ENCODE measurements at places on chromosomes 2 and 18. TPM values are rescaled to one million over a fixed set of nuclear protein-coding genes. Genes with fewer than 3 reads are reported as not detected.

DNA sequence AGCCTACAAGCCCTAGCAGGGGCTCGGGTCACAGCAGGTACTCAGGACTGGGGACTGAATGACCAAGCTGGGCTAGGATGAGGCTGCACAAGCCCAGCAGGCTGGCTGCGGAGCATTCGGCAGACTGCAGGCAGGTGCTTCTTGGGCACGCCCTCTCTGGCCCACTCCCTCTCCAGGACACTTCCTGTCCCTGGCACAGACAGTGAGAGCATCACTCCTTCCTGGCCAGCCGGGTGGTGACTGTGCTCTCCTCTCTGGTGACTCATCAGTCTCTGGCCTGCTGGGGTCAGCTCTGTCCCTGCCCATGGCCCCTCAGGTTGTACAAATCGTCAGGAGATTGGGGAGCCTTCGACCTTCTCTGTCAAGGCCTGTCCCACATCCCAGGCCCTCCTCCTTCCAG, 22.5 kb downstream of the C1QL2 start:
- no peak for DNase-seq
- no peak overlapping the region for H3K4me3 ChIP-seq
- no peaks in the 10 kb centered on the region for H3K4me1 ChIP-seq
- no peak overlapping the region for H3K27ac ChIP-seq
- no peaks in the 10 kb centered on the region for H3K36me3 ChIP-seq

DNA sequence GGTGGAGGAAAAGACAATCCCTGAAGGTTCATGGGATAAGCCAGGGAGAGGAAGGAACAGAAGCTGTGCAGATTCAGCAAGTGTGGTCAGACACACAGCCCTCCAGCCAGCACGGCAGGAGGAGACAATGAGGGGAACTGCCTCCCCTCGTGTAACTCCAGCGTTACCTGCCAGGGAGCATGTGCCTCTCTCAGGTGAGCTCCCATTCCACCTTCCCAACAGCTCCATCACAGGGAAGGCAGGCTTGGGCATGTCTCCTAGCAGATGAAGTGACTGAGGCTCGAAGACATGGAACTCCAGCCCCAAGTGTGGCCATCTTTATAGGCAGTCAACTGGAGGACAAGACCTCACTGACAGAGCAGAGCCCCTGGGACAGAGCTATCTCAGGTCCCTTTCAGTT, 47.4 kb downstream of the ZBTB7C start:
- no peaks in the 10 kb centered on the region for H3K36me3 ChIP-seq
- H3K27ac ChIP-seq = peak overlapping the region; percentile 40
- no peak for DNase-seq
- no peaks in the 10 kb centered on the region for H3K4me1 ChIP-seq

- no peak overlapping the region for H3K4me3 ChIP-seq
- no peak overlapping the region for H3K27ac ChIP-seq
- H3K36me3 ChIP-seq = no peaks in the 10 kb centered on the region
- DNase-seq = no peak
Observed at GRCh38 chr18:48967545-48967944, 16.8 kb upstream of the SMAD7 start.

DNA sequence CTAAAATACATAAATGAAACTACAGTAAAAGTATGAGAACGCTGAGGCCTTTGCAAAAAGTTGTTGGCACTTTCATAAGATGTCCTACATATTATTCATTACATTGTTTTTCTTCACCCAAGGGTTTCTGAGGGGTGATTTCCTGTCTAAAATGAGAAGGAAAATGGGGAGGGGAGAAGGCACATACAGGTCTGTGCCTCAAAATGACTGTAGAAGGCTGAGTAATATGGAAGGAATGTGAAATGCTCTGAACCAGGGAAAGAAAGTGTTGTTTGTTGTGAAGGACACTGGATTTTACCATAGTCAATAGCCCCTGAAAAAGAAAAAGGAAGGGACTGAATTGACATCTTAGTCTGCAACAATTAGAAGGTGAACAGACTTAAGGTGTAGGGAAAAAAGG, 99.5 kb upstream of the RNF152 start:
- H3K36me3 ChIP-seq = no peaks in the 10 kb centered on the region
- no peaks in the 10 kb centered on the region for H3K4me1 ChIP-seq
- H3K27ac ChIP-seq = no peak overlapping the region
- no peak overlapping the region for H3K4me3 ChIP-seq
- H3K27me3 ChIP-seq = no peaks in the 10 kb centered on the region
- DNase-seq = no peak

DNA sequence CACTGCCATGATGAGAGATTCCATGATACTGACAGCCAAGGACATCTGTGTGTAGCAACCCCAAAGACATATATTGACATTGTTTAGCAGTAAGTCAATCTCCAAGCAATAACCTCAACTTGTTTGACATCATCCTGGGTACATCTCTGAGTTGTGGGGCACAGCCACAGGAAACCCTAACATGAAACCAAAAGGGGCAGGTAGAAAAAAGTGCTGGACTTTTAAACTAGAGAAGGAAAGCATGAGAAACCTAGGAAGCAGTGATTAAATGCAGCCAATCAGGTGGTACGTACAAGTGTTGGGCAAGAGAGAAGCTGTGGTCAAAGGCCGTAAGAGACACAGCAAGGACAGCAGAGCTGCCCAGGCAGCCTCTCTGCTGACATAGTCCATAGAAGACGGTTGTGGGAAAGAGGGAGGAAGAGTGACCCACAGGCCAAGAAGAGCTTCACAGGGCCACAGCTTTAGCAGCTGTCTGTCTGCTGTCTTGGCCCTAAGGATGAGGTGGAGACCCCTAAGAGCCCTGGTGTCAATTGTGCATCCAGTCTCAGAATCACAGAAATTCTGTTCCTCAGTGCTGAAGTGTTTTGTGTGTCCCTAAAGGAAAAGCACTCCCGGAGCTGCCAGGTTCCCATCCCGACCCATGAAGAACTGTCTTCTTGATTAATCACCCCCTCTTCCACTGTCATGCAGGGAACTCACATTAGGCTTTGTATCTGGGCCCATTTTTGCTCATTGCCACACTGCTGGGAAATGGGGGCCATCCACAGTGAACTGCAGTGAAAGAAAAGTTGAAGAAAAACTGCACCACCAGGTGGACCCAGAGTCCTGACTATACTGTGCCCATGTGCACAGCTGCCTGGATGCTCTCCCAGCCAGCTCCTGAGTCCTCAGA, 25.4 kb upstream of the CHN1 start:
- H3K27ac ChIP-seq = no peak overlapping the region
- DNase-seq = no peak
- H3K4me1 ChIP-seq = no peaks in the 10 kb centered on the region
- H3K4me3 ChIP-seq = no peak overlapping the region

- H3K27ac ChIP-seq = no peak overlapping the region
- no peak for DNase-seq
- H3K4me3 ChIP-seq = no peak overlapping the region
- no peaks in the 10 kb centered on the region for H3K4me1 ChIP-seq
Observed at GRCh38 chr2:103196802-103197201, 435.0 kb downstream of the TMEM182 start.

DNA sequence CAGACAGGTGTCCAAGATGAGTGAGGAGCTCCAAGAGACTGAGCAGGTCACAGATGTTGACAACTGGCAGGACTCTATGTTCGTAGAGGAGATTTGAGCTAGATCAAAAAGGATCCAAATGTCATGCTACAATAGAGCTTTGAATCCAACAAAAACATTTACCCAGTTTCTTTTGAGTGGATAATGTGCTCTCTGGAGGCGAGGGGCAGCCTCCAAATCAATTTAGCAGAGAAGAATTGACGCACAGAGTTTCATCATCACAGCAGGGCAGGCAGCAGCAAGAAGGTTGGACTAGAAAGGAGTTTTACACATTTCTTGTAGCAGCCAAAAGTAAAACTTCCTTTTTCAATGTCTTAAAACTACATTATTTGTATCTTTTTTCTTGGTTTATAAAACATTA, 653.0 kb downstream of the RNF144A start:
- H3K4me1 ChIP-seq = no peaks in the 10 kb centered on the region
- H3K27ac ChIP-seq = no peak overlapping the region
- H3K36me3 ChIP-seq = no peaks in the 10 kb centered on the region
- H3K4me3 ChIP-seq = no peak overlapping the region

DNA sequence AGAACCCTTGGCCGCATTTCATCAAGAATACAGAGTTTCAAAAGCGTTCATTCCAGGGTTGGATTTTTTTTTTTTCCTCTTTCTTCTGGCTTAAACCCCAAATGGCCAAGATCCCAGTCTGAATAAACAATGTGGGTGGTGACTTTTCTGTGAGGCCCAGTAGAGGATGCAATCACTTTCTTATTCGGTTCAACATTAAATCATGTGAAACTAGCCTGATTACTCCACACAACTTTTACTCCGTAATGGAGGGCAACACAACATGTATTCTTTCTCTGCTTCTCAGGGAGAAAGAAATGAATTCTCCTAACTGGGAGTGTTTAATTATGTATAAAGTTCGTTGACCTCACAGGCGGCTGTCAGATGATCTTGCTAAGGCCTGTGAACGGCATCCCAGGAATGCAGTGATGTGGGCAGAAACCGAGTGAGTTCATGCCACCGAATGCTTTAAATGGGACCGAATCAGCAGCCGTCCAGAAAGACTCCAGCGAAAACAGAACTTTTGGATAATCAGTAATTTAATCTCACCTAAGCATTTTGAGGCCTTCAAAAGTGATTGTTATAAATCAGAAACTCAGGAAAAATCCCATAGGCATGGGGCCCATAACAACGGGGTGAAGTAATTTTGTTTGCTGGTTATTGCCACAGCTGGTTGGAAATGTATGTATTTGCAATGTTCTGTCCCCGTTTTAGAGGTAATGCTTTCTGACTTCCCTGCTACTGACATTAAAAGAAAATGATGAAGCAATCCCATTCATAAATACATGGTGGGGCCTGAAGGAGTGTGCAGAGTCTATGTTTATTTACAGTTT, 81.5 kb downstream of the BCL2 start:
- H3K4me3 ChIP-seq = peak overlapping the region; percentile 47
- peak overlapping the region; percentile 93 for H3K27ac ChIP-seq
- H3K4me1 ChIP-seq = peaks cover 13% of the 10 kb centered on the region
- H3K27me3 ChIP-seq = no peaks in the 10 kb centered on the region
- no peaks in the 10 kb centered on the region for H3K36me3 ChIP-seq

DNA sequence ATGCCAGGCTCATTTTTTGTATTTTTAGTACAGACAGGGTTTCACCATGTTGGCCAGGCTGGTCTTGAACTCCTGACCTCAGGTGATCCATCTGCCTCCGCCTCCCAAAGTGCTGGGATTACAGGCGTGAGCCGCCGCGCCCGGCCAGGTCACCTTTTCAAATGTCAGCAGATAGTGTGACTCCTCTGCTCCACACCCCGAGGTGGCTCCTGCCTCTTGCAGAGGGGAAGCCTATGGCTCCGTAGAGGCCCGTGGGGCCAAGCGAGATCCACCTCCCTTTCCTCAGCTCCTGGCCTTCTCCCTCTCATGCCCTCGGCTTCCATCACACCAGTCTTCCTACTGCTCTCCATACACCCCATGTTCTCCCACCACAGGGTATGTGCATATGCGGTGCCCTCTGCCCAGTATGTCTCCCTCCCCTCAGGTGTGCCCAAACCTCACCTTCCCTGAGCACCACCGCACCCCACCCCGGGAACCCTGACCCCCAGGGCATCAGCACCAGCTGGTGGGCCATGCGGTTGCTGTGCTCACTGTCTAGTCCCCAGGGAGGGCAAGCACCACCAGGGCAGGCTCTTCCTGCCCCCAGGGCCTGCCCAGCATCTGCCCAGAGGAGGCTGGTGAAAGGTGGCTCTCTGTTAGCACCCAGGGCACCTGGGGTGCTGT, 10.7 kb downstream of the GPR17 start:
- no peak for DNase-seq
- H3K27me3 ChIP-seq = no peaks in the 10 kb centered on the region
- no peak overlapping the region for H3K4me3 ChIP-seq
- H3K27ac ChIP-seq = no peak overlapping the region

- H3K4me3 ChIP-seq = no peak overlapping the region
- no peaks in the 10 kb centered on the region for H3K4me1 ChIP-seq
- no peaks in the 10 kb centered on the region for H3K27me3 ChIP-seq
- no peak for DNase-seq
Observed at GRCh38 chr2:129812071-129812470, 167.4 kb upstream of the RAB6C start.

- H3K27ac ChIP-seq = peak overlapping the region; percentile 64
- no peak overlapping the region for H3K4me3 ChIP-seq
- no peaks in the 10 kb centered on the region for H3K27me3 ChIP-seq
Observed at GRCh38 chr2:157258520-157259326, 1.2 kb downstream of the GALNT5 start.

GRCh38 chr2:6880200-6880733, 2.7 kb downstream of the RSAD2 start:
- H3K27ac ChIP-seq = no peak overlapping the region
- no peaks in the 10 kb centered on the region for H3K4me1 ChIP-seq
- H3K4me3 ChIP-seq = no peak overlapping the region
- no peaks in the 10 kb centered on the region for H3K27me3 ChIP-seq
- no peaks in the 10 kb centered on the region for H3K36me3 ChIP-seq

DNA sequence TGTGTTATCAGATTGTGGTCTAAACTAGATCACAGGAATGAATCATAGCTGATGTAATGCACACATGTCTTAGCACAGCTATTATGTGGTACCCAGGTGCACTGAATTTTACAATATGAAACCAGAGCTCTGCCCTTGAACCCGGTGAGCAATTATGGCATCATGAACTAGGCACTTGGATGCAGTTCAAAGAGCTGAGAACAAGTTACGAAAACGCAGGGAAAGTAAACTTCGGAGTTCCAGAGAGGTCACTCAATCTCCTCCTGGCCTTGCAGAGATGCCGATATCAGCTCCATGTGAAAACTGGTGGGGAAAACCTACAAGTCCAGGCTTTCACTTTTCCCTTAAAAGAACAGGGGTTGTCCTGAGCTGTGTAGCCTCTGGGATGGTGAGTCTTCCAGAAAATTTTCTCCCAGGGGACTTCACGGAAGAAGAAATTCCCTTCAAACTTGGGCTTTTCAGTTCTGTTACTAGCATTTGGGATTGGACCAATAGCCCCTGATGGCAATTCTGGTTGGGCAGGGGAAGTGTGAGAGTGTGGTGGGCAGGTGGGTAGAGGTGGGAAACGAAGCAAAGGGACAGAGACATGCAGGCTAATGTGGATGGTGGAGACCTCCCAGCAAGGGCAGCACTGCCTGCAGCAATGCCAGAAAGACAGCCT, 71.1 kb upstream of the SH3BP4 start:
- H3K27ac ChIP-seq = no peak overlapping the region
- DNase-seq = no peak
- no peaks in the 10 kb centered on the region for H3K4me1 ChIP-seq
- no peaks in the 10 kb centered on the region for H3K27me3 ChIP-seq

- H3K27ac ChIP-seq = no peak overlapping the region
- H3K36me3 ChIP-seq = no peaks in the 10 kb centered on the region
- H3K4me1 ChIP-seq = no peaks in the 10 kb centered on the region
- no peak overlapping the region for H3K4me3 ChIP-seq
- H3K27me3 ChIP-seq = no peaks in the 10 kb centered on the region
Observed at GRCh38 chr2:3534251-3534814, 15.0 kb upstream of the ADI1 start.

ELOA2 gene
- total RNA-seq = not detected

NYAP2 gene
- not detected for total RNA-seq

ITGB6 gene
- 16.7 TPM for total RNA-seq

KLHL41 gene
- 2.3 TPM for total RNA-seq

PSD4 gene
- 61.2 TPM for total RNA-seq

LRPPRC gene
- 65.1 TPM for total RNA-seq

All from breast epithelium (tissue), 4 donors.